ENCODE measurements at places on chromosomes 12 and 14.

- DNase-seq: no peak
These were observed 372.8 kb downstream of the TMEM121 start for GRCh38 chr14:105899071-105899641.

GRCh38 chr14:75010472-75011093, 7.9 kb downstream of the EIF2B2 start:
- peak; percentile 66 for DNase-seq

DNA sequence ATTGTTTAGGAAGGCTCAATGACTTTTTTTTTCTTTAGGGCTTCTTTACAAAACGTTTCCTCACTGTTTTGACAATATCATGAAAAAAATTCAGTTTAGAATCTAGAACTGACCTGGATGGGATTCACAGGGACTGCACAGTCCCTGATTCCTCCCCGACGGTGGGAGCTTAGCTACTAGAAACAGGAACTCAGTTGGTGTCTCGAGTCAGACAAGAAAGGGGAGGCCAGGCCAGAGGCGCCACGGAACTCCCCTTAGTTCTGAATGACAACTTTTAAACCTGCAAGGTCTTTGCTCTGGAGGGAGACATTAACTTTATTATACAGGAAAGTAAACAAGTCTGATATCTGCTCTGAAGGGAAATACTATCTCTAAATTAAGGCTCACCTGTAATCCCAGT, 45.4 kb upstream of the SRP54 start:
- DNase-seq: no peak

- peak; percentile 70 for DNase-seq
These were observed 35.3 kb downstream of the MIPOL1 start for GRCh38 chr14:37232907-37233481.

GRCh38 chr12:30296486-30296885, 399.2 kb downstream of the IPO8 start:
- no peak for DNase-seq

DNA sequence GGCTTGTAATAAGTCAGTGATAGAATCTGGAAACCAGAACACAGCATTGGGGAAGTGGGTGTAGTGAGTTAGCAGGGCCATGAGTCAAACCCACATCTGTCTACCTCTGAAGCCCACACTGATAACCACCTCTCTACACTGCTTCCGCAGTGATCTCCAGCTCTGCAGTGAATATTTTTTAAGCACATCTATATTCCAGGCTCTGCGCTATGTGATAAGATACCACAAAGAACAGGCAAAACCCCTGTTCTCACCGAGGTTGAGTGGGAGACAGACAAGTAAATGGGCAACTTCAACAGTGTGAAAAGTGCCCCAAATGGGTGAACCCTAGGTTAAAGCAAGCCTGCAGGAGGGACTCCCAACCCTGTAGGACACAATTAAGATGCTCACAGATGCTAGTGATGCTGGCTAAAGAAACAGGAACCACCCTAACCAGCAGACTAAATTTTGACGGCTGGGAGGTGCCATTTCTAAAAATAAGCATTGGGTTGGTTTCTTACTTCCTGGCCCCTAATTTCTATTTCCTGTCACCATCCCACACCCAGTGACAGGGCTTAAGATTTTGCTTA, 375.0 kb downstream of the DPF3 start:
- DNase-seq: no peak

- no peak for DNase-seq
These were observed 213.6 kb downstream of the C12orf42 start for GRCh38 chr12:103282124-103282523.

GRCh38 chr14:44154874-44155273, 352.2 kb downstream of the FSCB start:
- DNase-seq: no peak

DNA sequence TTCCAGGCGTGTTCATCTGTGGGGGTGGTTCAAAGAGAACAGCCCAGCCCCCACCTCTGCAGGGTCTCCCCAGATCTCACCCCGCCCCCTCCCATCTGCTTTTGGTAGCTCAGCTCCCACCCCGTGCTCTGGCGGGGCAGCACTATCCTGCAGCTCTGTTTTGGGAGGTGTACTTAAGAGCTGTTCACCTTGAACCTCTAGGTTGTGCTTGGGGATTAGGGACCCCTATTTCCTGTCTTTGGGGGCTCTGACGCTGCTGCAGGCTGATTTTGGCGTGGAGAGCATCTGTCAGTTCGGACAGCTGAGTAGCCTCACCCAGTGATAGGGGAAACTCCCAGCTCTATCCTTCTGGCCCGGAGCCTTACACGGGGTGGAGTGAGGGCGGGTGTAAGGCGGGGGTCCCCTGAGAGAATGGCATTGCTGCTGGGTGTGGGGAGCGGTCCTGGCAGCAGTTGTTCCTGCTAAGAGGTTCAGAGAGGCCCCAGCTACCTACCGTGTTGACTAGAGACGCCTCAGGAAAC, 765 bp downstream of the TMEM120B start:
- no peak for DNase-seq

DNA sequence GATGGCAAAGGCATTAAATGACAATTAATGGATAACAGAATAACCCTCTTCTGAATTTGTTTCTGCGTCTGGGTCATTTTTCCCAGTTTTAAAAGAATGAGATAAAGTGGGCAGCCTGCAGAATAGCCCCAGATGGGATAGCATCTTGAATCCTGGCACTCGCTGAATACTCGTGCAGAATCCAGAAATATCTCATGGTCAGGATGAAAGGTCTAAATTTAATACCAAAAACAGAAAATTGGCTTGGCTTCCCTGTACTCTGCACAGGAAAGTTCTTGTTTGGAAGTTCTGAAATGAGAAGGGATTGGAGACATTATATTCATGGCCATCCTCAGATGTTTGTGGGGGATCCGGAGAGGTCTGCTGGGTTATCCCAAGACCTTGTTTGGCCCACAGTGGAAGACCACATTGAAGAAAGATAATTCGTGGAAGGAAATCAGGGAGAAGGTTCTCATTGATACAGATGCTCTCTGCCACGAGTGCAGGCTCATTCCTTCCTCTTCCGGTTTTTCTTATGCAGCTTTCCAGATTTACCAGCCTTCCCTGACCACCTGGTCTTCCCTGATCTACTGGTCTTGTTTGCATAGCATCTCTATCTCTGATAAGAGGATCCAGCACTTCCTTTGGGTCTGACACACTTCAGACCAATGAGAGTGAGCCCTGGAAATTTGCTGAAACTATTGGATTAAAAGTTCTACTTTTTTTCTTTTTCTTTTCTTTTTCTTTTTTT, 6.0 kb upstream of the IFT81 start:
- DNase-seq: no peak

DNA sequence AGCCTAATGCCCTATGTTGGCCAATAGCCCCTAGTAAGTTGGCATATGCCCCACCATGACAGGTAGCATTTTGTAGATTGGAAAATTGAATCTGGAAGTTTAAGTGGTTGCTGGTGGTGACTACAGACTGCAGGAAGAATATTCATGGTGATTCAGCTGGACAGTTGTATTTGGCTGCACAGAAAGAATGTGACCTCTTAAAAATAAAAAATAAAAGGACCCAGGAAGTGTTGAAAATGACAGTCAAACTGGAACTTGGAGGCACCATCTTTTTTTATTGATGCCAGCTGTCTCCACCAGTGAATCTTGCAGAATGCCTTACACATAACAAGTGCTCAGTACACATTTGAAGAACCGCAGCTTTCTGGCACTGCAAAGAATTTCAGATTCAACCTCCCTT, 73.9 kb downstream of the PRMT8 start:
- DNase-seq: no peak

DNA sequence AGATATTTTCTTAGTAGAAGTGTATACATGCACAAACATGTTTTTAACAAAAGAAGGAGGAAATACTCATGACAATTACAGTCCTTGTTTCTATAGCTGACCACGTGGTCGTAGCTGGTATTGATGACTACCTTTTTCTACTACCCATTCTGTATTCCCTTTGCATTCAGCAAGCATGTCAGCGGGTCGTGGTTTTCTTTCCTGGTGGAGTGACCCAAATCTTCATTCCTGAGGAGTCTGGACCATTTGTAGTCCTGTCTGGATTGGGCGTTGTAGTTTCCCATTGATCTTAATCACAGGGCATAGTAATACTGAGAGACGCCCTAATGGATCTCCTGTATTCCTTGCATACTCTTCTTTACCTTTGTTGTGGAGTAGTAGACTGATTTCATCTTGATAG, 472.1 kb upstream of the RGS6 start:
- no peak for DNase-seq

Measured in AG10803 (cell line).